ENCODE measurements at places on chromosomes 2 and 18. TPM values are rescaled to one million over a fixed set of nuclear protein-coding genes. Genes with fewer than 3 reads are reported as not detected.

The MOCOS gene
- total RNA-seq = 2.2 TPM

The CRYGD gene
- total RNA-seq = not detected

The TUBA3E gene
- total RNA-seq = not detected

The GYPC gene
- total RNA-seq = 82.4 TPM

The FBXO15 gene
- 1.1 TPM for total RNA-seq

The TRIM54 gene
- total RNA-seq = 0.33 TPM

The OTOS gene
- total RNA-seq = not detected

The GALR1 gene
- under 0.01 TPM for total RNA-seq

The COL4A4 gene
- total RNA-seq = 2.7 TPM

The PLB1 gene
- 3.1 TPM for total RNA-seq

The IL1R1 gene
- 11.2 TPM for total RNA-seq

The CAPG gene
- total RNA-seq = 193 TPM

The DYSF gene
- 0.66 TPM for total RNA-seq

The IMPACT gene
- 25.2 TPM for total RNA-seq

The ABCB11 gene
- total RNA-seq = not detected

The TMEM17 gene
- total RNA-seq = 2.0 TPM

The METTL21A gene
- total RNA-seq = 11.3 TPM

The GLB1L gene
- total RNA-seq = 19.1 TPM

The ELOA2 gene
- not detected for total RNA-seq

The STON1 gene
- total RNA-seq = 8.2 TPM

The MAPK4 gene
- total RNA-seq = not detected

The ICA1L gene
- total RNA-seq = 6.4 TPM

The SLC8A1 gene
- total RNA-seq = 53.6 TPM

The CD226 gene
- 0.50 TPM for total RNA-seq

The DSG2 gene
- 22.2 TPM for total RNA-seq

The PAX8 gene
- total RNA-seq = 0.12 TPM

The UPP2 gene
- total RNA-seq = not detected

The CEBPZ gene
- total RNA-seq = 59.6 TPM
